ENCODE measurements at places on chromosomes 6 and 20.
A peak's percentile ranks its signal among the peaks of the same experiment; 100 is the strongest.

GRCh38 chr20:38722683-38723016 is 1.6 kb upstream of the SLC32A1 start:
- no peak for DNase-seq

- no peak for DNase-seq
These were observed 124.4 kb downstream of the PTPRT start for GRCh38 chr20:43065299-43065698.

GRCh38 chr20:4303136-4303535 is 287.8 kb upstream of the RNF24 start:
- no peak for DNase-seq

DNA sequence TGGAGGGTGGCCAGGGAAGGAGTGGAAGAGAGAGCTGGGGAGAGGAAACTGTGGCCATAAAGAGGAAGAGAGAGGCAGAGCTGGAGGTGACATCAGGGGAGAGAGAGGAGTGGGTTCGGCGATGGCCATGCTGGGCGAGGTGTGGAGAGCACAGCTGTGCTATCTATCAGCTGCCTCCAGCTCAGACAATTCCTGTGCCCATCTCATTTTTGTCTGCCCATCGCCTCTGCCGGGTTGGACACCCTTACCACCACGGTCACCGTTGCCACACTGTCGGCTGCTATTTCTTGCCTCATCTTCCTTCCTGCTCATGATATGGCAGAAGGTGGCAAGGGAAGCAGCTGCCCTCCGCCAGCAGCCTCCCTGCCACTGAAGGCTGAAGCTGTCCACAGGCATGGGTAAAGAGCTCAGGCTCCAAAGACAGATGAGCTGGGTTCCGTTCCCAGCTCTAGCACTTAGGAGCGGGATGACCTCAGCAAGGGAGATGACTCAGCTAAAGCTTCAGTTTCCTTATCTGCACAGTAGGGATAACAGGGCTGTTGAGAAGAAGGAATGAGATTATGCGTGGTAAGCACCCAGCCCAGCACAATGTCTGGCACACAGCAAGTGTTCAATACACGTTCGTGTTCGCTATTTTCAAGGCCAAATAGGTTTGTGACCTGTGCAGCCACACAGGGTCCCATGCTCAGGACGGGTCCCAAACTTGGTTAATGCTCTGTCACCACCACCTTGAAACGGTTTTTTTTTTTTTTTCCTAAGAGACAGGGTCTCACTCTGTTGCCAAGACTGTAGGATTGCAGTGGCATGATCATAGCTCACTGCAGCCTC is 21.9 kb upstream of the TAF8 start:
- no peak for DNase-seq

DNA sequence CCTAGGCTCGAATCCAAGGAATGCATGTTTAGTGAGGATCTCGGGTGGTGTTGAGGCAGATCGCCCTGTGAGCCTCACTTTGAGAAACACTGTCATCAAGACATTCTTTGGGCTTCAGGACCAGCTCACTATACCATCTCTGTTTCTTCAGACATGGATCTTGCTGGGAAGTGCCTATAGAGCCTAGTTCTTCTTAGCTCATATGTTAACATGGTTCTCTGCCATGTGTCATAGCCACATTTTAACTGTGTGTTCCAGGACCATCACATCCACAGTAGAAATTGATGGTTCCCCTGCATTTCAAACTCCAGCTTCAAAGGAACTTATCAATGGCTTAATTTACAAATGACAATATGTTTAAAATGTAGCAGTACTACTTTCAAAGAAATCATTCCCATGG is 57.4 kb downstream of the NOX3 start:
- DNase-seq: no peak

DNA sequence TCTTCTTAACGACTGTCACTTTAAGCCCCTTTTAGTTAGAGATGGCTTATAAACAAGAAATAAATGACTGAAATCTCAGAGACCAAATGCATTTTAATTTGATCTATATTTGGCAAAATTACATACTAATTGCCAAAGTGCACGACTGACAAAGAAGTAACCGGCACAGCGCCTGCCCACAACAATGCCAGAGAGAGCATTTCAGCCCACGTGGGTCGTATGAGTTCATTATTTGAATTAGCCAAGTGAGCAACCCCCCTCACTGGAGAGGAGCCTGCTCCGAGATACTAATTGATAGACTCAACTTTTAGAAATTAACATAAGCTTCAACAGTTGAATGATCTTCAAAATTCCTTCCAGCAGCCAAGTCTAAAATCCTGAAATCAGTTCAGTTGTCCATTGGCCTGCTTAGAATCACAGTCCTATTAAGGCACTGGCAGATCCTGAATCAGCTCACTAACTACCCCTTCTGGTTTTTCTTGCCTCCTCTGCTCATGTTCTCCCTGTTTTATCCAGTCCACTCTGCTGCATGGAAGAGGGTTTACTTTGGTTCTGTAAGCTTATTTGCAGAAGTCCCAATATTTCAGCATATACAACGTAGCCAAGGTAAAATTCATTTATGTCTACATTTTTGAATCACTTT is 519.1 kb upstream of the AGPAT4 start:
- DNase-seq: no peak

- DNase-seq: no peak
These were observed 97.1 kb upstream of the TOP1 start for GRCh38 chr20:40931410-40932044.

DNA sequence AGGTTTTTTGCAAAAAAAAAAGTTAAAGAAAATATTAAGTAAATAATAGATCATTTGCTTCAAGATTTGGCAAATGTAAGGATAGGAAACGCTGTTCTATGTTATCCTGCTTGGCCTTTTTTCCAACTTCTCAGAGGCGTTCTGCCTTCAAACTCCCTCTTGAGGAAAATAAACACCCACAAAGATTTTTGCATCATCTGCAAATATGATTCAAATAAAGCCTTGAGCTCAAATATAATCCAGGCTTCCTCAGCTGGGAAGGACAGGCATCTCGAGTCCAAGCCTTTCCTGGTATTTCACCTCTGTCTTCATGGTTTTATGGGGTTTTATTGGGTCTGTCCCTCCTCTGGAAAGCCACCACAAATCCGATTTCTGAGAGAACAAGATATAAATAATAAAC is 67.7 kb upstream of the PTPN1 start:
- DNase-seq: no peak

- no peak for DNase-seq
These were observed 145.7 kb upstream of the LRFN2 start for GRCh38 chr6:40732878-40733277.

DNA sequence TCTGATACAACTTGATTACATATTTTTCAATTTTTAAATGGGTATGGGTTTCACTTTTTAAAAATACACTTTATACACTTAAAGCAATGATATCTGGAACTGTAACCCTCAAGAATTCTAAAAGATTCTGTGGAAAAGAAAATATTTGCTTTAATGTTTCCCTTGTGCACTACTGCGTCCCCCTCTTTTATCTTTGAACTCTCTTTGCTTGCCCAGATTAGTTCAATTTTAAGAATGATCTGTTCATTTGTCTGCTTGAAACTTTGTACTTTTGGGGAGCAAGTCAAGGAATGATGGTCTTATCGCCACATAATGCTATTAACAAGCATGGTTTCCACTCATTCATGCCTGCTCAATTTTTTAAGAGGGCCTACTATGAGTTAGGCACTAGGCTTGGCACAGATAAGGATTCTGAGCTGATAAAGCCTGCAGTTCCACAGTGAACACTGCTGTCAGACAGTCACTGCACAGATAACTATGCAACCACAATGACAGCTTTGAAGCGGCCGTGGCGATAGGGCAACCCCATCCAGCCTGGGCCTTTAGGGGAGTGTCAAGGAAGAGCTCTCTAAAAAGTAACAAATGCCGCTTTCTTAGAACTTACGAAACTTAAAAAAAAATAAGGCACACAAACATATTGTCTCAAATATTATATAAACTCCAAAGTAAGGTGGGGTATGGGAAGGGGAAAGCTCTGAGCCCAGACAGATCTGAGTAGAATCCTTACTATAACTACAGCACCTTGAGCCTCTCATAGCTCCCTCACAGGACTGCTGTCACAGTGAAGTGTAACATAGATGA is 29.7 kb downstream of the FYN start:
- peak; percentile 47 for DNase-seq

- no peak for DNase-seq
These were observed 3.2 kb downstream of the GRIK2 start for GRCh38 chr6:101396548-101397173.

DNA sequence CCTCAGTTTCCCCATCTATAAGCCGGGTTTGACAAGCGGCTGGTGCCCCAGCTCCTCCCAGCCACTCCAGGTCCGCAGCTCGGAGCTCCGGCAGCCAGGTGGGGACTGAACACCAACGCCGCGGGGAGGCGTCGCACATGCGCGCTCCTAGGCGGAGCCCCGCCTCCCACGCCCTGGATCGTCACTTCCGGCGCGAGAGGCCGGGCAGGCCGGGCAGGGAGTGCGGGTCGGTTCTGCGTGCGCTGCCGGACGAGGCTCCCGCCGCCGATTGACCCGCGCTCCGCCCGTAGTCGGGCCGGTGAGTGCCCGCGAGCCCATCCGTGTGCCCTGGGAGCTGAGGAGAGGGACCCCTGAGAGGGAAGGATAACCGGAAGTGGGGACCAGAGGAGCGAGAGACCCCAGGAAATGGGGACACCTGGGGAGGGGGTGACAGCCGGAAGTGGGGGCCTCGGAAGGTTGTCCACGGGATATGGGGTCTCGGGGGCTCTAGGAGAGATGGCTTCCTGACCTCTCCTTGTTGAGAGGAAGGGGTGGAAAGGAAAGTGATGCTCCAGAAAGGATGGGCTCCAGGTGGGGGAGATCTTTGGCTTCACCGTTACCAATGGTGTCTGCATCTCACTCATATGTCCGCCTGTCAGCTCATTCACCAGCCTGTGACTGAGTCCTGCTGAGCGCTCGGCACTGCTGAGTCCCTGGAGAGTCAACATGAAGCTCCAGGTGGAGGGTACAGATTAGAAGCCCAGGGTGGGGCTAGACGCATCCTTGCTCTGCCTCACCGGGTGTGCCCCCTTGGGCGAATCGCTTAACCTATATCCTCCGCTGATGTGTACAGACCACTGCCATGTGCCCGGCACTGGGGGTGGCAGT is at the start of gene TTPAL:
TTPAL (plus strand) TSS at position 181 of the 867 bp plus-strand sequence. CDS start 4,126 bp downstream, outside the sequence.
- DNase-seq: peak; percentile 84

GRCh38 chr6:107592806-107593205 is 102.9 kb downstream of the SOBP start:
- DNase-seq: no peak

DNA sequence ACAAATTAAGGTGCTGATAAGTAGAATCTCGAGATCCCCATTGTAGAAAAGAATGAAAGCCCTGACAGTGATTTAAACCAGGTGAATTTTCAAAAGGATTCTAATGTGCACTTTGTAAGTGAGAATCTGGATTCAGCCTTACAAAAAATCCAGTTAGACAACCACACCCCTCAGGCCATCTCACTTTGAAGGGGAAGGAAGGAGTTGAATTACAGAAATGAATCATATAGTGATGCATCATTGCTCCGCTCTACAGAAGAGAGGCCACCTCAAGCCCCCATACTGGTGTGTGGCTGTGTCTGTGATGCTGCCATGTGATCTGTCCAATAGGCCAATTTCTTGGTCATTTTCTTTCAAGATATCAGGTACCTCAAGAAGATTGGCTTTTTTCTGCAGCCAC is 85.5 kb upstream of the NT5E start:
- no peak for DNase-seq

DNA sequence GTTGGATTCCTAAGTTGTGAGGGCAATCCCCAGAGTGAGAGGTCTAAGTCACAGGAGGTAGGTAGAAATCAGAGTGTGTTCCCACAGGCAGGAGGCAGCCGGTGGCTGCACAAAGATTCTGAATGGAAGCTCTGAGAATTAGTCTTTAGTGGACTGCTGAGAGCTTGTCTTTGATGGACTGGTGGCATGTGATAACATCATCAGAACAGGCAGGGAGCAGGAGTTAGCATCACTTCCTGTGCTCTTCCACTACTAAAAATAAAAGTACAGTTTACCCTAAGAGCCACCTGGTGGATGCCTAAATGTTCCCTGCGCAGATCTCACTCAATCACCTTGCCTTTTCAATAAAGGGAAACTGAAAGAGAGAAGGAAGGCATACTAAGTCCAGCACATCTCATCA is 294.6 kb upstream of the POU3F2 start:
- no peak for DNase-seq

DNA sequence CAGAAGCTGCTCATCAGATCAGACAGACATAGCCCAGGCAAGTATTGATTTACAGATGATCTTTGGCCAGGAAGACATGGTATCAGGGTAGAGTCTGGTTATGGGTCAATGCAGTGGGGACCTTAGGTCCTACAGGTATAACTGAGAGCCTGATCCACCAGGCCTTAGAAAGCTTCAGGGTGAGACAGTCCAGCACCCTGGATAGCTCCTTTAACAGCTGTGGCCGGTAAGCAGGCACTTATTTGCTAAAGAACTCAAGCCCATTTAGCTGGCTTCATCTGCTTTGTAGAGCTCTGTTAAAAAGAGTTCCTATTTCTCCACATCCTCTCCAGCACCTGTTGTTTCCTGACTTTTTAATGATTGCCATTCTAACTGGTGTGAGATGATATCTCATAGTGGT is 39.6 kb downstream of the ESR1 start:
- DNase-seq: no peak

GRCh38 chr20:2336471-2336870 is 40.7 kb downstream of the TGM3 start:
- no peak for DNase-seq

DNA sequence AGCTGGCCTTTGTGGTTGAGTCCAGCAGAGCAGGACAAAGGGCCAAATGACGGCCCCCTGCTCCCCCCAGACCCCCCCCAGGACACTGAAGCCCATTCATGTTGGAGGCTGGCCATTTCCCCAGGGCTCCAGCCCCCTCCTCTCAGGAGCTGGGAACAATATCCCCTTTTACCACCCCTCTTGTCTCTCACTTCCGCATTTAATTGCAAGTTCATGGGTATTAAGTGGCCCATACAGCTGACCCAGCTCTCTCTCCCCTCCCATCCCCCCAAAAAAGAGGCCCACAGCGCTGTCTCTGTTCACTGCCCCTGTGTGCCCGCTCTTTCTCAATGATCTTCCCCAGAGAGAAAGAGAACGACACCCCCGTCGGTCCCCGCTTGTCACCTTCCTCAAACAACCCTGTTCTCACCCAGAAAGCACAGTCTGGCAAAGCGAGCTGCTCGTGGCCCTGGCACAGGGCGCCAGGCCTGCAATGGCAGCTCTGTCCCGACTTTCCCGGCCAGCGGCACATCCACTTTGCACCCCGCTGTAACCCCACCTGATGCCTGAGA is 30.4 kb downstream of the PREX1 start:
- DNase-seq: no peak

DNA sequence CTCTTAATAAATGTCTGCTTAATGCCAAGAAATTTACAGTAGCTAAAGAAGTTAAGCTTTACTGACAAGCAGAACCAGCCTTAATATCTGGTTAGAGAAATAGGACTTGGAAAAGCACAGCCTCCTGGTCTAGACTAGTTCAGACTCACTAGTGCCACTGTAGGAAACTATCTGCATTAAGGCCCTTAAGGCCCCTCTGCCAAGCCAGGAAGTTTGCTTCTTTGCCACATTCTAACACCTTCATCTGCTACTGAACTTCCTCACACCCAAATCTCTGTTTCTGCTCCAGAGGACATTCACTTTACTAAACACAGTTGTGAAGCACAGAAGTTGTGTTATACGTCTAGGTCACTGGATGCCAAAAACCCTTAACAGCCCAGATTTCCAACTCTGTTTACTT is 302.8 kb downstream of the BTBD9 start:
- DNase-seq: no peak

GRCh38 chr6:84517741-84518530 is 246.5 kb downstream of the TBX18 start:
- no peak for DNase-seq

- DNase-seq: no peak
These were observed 24.0 kb upstream of the NPBWR2 start for GRCh38 chr20:64131406-64131805.

GRCh38 chr20:56343861-56344381 is 14.9 kb upstream of the FAM210B start:
- DNase-seq: peak; percentile 7
